OCI-M1 (cell line): ENCODE measurements at places on chromosomes 1 and 21.
A peak's percentile ranks its signal among the peaks of the same experiment; 100 is the strongest.

- DNase-seq, result no peak
Observed at GRCh38 chr1:234977875-234978396, 150.7 kb downstream of the TOMM20 start.

DNA sequence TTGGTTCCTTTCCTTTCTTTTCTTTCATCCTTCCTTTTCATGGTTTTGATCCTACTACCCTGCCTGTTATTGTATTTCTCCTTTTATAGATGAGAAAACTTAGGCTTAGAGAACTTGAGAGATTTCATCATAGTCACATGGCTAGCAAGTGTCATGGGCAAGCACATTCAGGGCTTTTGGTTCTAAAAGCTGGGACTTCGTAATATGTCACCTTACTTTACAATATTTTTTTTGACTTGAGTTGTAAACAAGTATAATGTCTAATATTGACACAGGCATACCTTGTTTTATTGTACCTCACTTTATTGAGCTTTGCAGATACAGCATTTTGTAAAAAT, 70.7 kb downstream of the MTR start:
- no peak for DNase-seq

GRCh38 chr21:46347203-46347550, 23.2 kb downstream of the PCNT start:
- DNase-seq, result no peak

DNA sequence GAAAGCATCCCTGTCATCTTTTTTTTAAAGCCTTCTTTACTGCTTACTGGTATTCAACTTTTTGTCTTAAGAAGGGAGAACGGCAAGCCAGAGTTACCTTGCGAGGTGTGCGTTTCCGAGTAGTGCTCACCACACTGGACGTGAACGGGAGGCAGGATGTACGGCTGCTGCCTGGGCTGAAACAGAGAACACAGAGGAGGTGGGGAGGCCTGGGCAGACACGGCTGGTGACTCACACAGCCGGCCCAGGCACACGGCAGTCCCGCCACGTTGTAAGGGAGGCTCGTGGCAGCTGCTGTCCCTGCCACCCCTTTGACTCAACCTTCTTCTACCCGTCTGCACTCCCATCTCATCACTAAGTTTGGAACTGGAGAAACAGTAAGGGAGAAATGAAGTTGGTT, 105.8 kb downstream of the SMYD2 start:
- DNase-seq, result no peak

GRCh38 chr1:162765788-162766187, 24.7 kb upstream of the HSD17B7 start:
- no peak for DNase-seq

DNA sequence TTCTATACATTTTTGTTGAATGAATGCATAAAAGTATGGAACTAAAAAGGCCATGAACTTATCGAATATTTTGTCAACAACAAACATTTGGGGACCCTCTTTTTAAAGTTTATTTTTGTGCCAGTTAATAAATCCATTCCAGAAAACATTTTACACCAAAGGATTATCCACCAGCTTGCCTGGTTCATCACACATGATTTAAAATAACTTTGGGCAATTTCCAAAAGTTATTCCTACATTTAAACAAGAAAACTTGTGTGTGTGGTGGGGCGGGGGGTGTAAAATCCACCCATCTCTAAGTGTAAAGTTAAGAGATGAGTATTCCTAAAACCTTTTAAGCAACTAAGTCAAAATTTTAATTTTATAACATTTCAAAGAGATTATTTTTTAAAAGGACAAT, 224.5 kb upstream of the SNX7 start:
- DNase-seq, result no peak

GRCh38 chr1:33036051-33036525, 595 bp downstream of the AK2 start:
- DNase-seq, result peak; percentile 42

- no peak for DNase-seq
Observed at GRCh38 chr1:22652881-22653316, at the start of gene C1QB. Gene C1QB (plus strand): TSS chr1:22653236. CDS start chr1:22659463, 6,227 bp downstream.
